ENCODE measurements at places on chromosomes 2 and 18. TPM values are rescaled to one million over a fixed set of nuclear protein-coding genes. Genes with fewer than 3 reads are reported as not detected.
A peak's percentile ranks its signal among the peaks of the same experiment; 100 is the strongest.

DNA sequence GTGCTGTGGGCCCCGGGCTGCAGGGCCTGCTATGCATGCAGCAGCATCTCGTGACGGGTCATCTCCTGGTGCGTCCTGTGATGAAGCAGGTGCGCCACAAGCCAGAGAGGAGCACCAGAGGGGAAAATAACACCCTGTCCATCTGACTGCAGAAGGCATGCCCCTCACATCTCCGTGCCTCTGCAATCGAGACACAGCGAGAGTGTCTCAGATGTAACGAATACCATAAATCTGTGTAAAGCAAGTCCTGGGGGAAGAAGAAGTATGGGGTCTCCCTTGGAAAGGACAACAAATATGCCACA lies 137.5 kb downstream of the PTGR3 start:
- H3K4me1 ChIP-seq: peaks cover 31% of the 10 kb centered on the region
- H3K27me3 ChIP-seq: no peaks in the 10 kb centered on the region
- DNase-seq: no peak

- no peak overlapping the region for H3K4me3 ChIP-seq
- DNase-seq: no peak
- H3K36me3 ChIP-seq: no peaks in the 10 kb centered on the region
- no peak overlapping the region for H3K27ac ChIP-seq
- H3K4me1 ChIP-seq: peaks cover 9% of the 10 kb centered on the region
Measured at GRCh38 chr2:42913280-42913878, 121.0 kb upstream of the HAAO start.

- no peaks in the 10 kb centered on the region for H3K36me3 ChIP-seq
- no peaks in the 10 kb centered on the region for H3K4me1 ChIP-seq
- DNase-seq: no peak
- peaks cover 2% of the 10 kb centered on the region for H3K27me3 ChIP-seq
- no peak overlapping the region for H3K4me3 ChIP-seq
- no peak overlapping the region for H3K27ac ChIP-seq
Measured at GRCh38 chr18:42883169-42883568, 232.3 kb downstream of the RIT2 start.

DNA sequence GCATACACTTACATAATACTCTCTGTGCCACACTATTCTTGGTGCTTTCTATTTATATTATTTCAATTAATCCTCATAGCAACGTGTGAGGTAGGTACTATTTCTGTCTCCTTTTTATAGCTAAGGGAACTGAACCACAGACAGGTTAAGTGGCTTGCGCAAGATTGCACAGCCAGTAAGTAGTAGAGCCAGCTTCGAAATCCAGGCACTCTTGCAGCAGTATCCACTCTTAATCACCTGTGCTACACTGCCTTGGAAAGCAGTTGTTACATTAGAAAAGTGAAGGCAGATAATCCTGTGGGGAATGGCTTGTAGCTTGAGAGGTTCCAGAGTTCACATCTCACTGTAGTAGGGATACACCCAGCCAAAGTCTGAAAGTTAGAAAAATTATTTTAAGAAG lies 198.3 kb downstream of the LDLRAD4 start:
- H3K27me3 ChIP-seq: no peaks in the 10 kb centered on the region
- H3K4me1 ChIP-seq: peaks cover 19% of the 10 kb centered on the region
- DNase-seq: no peak
- peaks cover 5% of the 10 kb centered on the region for H3K36me3 ChIP-seq
- H3K4me3 ChIP-seq: no peak overlapping the region

- DNase-seq: no peak
- no peak overlapping the region for H3K4me3 ChIP-seq
- H3K27me3 ChIP-seq: peaks cover 8% of the 10 kb centered on the region
- H3K36me3 ChIP-seq: no peaks in the 10 kb centered on the region
- no peak overlapping the region for H3K27ac ChIP-seq
Measured at GRCh38 chr18:21949326-21950015, 208.9 kb downstream of the MIB1 start.

SNX17 gene
- total RNA-seq: 134 TPM

GRCh38 chr2:79178076-79178674 lies 18.6 kb upstream of the REG3A start:
- DNase-seq: no peak
- H3K4me3 ChIP-seq: no peak overlapping the region
- H3K36me3 ChIP-seq: no peaks in the 10 kb centered on the region
- no peaks in the 10 kb centered on the region for H3K27me3 ChIP-seq

THSD7B gene
- total RNA-seq: not detected

- H3K4me3 ChIP-seq: no peak overlapping the region
- no peaks in the 10 kb centered on the region for H3K36me3 ChIP-seq
- peaks cover 21% of the 10 kb centered on the region for H3K4me1 ChIP-seq
- no peak for DNase-seq
- H3K27ac ChIP-seq: no peak overlapping the region
Measured at GRCh38 chr2:68646303-68646702, 2.9 kb downstream of the PROKR1 start.

MAPK4 gene
- not detected for total RNA-seq

DNA sequence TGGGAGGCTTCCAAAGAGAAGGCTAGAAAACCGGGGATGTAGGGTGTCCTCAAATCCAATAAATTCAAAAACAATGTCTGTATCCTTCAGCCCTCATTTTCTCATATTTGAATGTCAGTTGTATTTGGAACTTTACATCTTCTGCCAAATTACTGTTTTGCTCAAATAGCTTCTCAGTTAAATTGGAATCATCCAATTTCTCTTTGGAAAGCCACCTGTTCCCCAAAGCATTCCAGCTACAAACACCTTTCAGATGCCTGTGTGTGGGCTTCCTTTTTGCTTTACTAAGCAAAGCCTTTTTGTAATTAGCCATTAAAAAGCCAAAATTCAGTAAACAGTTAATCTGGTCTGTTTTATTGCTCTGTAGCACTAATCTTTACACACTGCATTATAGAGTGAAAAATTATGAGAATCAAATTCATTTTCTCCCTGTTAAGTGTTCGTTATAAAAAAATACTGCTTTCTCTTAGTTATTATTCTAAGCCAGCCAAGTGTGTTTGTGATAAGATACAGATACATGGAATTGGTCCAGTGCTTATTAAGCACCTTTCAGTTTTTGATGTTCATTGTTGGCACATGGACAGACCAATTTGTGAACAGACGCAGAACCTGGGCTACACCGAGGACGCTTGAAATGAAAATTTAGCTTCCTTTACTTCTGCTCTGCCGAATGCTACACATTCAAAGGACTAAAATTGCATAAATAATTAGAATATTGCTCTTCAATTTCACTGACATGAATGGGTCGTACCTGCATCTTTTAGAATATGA lies 151.6 kb downstream of the RTN4 start:
- H3K4me3 ChIP-seq: no peak overlapping the region
- no peak for DNase-seq
- no peaks in the 10 kb centered on the region for H3K27me3 ChIP-seq
- H3K36me3 ChIP-seq: no peaks in the 10 kb centered on the region

DNA sequence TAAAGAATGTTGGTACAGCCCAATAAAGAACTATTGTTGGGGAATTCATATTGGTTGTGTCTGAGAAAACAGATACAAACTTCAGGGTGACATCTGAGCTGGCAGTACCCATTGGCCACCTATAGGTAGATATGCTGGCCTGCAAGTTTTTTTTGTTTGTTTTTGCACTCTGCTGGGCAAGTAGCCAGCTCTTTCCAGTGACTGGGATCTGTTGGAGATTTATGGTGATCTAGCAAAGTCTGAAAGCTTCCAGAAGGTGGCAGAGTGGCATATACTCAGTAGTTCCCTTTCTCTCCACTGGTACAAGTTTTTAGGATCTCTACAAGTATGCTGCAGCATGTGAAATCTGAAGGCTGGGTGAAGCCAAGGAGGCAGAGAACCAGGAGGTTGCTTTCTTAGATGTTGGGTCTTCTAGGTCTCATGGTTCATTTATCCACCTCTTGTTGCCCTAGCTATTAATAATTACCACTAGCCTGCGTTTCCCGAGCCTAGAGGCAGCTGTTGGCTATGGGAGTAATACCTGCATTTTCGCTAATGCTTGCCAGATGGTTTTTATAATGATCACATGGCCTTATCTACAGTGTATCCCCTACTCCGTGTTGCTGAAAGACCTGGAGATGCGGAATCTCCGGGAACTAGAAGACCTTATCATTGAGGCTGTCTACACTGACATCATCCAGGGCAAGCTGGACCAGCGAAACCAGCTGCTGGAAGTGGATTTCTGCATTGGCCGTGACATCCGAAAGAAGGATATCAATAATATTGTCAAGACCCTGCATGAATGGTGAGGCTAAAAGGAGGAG lies 9.5 kb downstream of the COPS7B start:
- no peaks in the 10 kb centered on the region for H3K27me3 ChIP-seq
- DNase-seq: no peak
- H3K36me3 ChIP-seq: peaks cover 39% of the 10 kb centered on the region
- H3K27ac ChIP-seq: no peak overlapping the region
- H3K4me3 ChIP-seq: no peak overlapping the region

LRATD1 gene
- not detected for total RNA-seq

- H3K4me3 ChIP-seq: no peak overlapping the region
- peaks cover 8% of the 10 kb centered on the region for H3K4me1 ChIP-seq
- peaks cover 2% of the 10 kb centered on the region for H3K36me3 ChIP-seq
- no peaks in the 10 kb centered on the region for H3K27me3 ChIP-seq
Measured at GRCh38 chr18:70671889-70672565, 383.2 kb downstream of the SOCS6 start.

GRCh38 chr18:6222271-6222670 lies 192.4 kb downstream of the L3MBTL4 start:
- H3K36me3 ChIP-seq: no peaks in the 10 kb centered on the region
- H3K4me1 ChIP-seq: no peaks in the 10 kb centered on the region
- no peak overlapping the region for H3K27ac ChIP-seq
- peaks cover under 1% of the 10 kb centered on the region for H3K27me3 ChIP-seq
- DNase-seq: no peak

LAMA1 gene
- not detected for total RNA-seq

DNA sequence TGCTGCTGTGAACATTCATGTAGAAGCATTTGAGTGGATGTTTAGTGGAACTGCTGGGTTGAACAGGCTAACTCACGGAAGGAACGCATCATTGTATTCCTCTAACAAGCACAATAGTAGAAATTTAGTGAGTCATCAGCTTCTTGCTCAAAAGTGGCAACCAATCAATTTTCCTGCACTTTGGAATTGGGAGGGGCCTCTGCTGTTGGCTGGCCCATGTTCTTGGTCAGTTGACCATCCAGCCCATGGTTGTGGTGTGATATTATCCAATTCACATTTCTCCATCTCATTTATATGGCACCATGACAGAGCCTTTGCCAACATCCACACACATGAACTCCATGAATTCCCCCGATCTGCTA lies 95.0 kb downstream of the TNFRSF11A start:
- no peak for DNase-seq
- H3K27ac ChIP-seq: peak overlapping the region; percentile 99
- H3K36me3 ChIP-seq: peaks cover 13% of the 10 kb centered on the region
- H3K4me3 ChIP-seq: peak overlapping the region; percentile 71
- peaks cover 54% of the 10 kb centered on the region for H3K4me1 ChIP-seq

TEKT4 gene
- total RNA-seq: 0.27 TPM

TCF23 gene
- total RNA-seq: not detected

IFT172 gene
- 13.5 TPM for total RNA-seq

- H3K4me3 ChIP-seq: no peak overlapping the region
- H3K4me1 ChIP-seq: peaks cover 5% of the 10 kb centered on the region
- H3K36me3 ChIP-seq: no peaks in the 10 kb centered on the region
- H3K27me3 ChIP-seq: peaks cover 44% of the 10 kb centered on the region
- no peak overlapping the region for H3K27ac ChIP-seq
Measured at GRCh38 chr2:131673400-131674173, 145.9 kb downstream of the CCDC74A start.

DNA sequence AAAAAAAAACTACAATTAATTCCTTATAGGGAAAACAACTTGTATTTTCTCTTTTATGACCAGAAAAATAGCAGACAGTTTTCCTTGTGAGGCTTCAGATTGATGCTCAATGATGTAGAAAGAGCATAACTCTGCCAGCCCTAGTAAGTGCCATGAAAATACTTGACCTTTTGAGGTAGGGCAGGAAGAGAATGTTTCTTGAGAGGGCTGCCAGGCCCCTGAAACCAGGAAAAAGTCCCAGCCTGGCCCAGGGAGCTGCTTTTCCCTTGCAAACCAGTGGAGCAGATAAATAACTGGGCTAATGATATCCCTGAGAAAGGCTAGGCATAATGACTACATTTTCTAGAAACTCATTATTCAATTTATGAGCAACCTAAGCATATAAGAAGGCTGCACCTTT lies 126.8 kb downstream of the SLC8A1 start:
- H3K27me3 ChIP-seq: no peaks in the 10 kb centered on the region
- no peaks in the 10 kb centered on the region for H3K36me3 ChIP-seq
- no peak for DNase-seq
- no peak overlapping the region for H3K4me3 ChIP-seq
- H3K4me1 ChIP-seq: no peaks in the 10 kb centered on the region

DNA sequence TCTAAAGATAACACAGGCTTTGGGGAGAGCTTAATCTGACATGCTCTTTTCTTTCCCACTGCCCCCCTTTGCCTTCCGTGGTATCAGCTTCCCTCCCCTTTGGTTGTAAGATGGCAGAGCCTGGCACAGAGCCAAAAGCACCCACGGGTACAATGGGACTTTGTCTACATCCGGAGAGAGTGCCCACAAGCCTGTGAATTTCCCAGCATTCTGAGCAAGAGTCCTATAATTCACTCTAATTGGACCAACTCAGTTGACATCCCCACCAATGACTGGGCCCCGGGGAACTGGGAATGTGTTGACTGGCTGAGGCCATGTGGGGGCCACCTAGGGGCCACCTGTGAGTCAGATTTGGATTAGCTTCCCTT lies 20.1 kb upstream of the C2orf72 start:
- peaks cover 18% of the 10 kb centered on the region for H3K27me3 ChIP-seq
- no peak for DNase-seq
- no peak overlapping the region for H3K27ac ChIP-seq
- H3K4me3 ChIP-seq: no peak overlapping the region
- no peaks in the 10 kb centered on the region for H3K36me3 ChIP-seq
- H3K4me1 ChIP-seq: no peaks in the 10 kb centered on the region

GRCh38 chr2:2183176-2183575 lies 147.9 kb downstream of the MYT1L start:
- H3K27ac ChIP-seq: no peak overlapping the region
- DNase-seq: no peak
- H3K36me3 ChIP-seq: no peaks in the 10 kb centered on the region
- no peaks in the 10 kb centered on the region for H3K4me1 ChIP-seq

GRCh38 chr2:28445448-28446258 lies 50.2 kb upstream of the PLB1 start:
- H3K27me3 ChIP-seq: no peaks in the 10 kb centered on the region
- peak overlapping the region; percentile 82 for H3K27ac ChIP-seq
- H3K4me3 ChIP-seq: peak overlapping the region; percentile 40
- no peak for DNase-seq
- peaks cover 5% of the 10 kb centered on the region for H3K36me3 ChIP-seq

GRCh38 chr2:164842624-164842966 lies 972 bp upstream of the COBLL1 start:
- no peak overlapping the region for H3K27ac ChIP-seq
- peaks cover 55% of the 10 kb centered on the region for H3K27me3 ChIP-seq
- H3K4me3 ChIP-seq: no peak overlapping the region
- no peak for DNase-seq

DNA sequence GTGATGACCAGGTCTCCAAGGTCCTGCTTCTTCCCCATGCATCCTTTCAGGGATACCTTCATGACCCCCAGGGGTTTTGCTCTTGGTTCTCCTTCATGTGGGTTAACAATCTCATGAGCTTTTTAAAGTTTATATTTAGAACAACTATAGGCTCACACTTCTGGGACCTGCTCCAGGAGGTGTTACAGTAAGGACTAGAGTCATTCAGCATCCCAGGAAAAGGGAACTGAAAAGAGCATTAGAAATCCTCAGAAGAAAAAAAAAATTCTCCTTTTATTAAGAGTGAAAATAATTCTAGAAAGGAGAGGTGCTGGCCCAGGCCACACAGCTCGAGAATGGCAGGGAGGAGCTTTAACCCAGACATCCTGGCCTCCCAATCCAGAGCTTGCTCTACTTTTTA lies 66.5 kb downstream of the SETBP1 start:
- H3K36me3 ChIP-seq: peaks cover 13% of the 10 kb centered on the region
- no peak overlapping the region for H3K4me3 ChIP-seq
- peaks cover 37% of the 10 kb centered on the region for H3K4me1 ChIP-seq
- peaks cover 18% of the 10 kb centered on the region for H3K27me3 ChIP-seq
